ENCODE measurements at places on chromosomes 4 and X. TPM values are rescaled to one million over a fixed set of nuclear protein-coding genes. Genes with fewer than 3 reads are reported as not detected.

- no peak overlapping the region for H3K4me3 ChIP-seq
- no peak overlapping the region for H3K27ac ChIP-seq
- H3K36me3 ChIP-seq: no peaks in the 10 kb centered on the region
- H3K27me3 ChIP-seq: no peaks in the 10 kb centered on the region
- DNase-seq: no peak
Measured at GRCh38 chr4:95388911-95389310, 159.9 kb downstream of the UNC5C start.

DNA sequence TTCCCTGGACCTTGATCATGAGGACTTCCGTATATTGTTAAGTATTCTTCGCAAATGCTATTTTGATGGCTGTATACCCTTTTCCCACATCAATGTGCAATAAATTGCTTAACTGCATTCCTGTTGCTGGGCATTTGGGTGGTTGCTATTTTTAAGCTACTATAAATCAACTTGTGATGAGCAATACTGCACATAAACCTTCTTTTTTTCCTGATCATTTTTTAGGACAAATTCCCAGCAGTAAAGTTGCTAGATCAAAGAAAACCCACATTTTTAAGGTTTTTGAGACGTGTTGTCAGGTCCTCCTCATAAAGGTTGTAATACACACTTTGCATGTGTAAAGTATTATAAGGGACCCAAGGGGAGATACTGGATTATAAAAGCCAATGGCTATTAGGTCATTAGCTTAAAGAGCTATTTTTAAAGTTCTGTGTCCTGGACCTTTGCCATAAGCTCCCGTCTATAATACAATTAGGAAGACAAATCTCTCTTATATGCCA lies 35.6 kb downstream of the LIMCH1 start:
- no peaks in the 10 kb centered on the region for H3K36me3 ChIP-seq
- no peak for DNase-seq
- H3K4me1 ChIP-seq: no peaks in the 10 kb centered on the region
- no peak overlapping the region for H3K4me3 ChIP-seq
- H3K27ac ChIP-seq: no peak overlapping the region

DNA sequence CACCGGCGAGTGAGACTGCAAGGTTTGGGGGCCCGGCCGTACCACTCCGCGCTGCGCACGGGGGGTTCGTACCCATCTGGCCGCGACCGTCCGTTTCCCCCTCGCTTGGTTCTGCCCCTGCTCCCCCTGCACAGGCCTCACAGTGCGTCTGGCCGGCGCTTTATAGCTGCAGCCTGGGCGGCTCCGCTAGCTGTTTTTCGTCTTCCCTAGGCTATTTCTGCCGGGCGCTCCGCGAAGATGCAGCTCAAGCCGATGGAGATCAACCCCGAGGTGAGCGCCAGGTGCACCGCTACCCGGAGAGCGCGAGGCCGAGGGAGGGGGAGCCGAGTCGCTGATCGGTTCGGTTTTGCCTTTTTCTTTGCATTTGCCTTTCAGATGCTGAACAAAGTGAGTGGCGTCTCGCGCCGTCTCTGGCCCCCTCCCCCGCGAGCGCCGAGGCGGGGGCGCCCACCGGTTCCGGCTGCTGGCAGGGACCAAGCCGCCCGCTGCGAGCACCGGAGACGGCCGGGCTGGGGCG lies at the start of gene UCHL1:
UCHL1 (plus strand) TSS at position 189 of the 517 bp plus-strand sequence; CDS start at position 238, 49 bp downstream.
- H3K36me3 ChIP-seq: no peaks in the 10 kb centered on the region
- DNase-seq: peak; percentile 75
- H3K27me3 ChIP-seq: peaks cover 24% of the 10 kb centered on the region
- peaks cover 7% of the 10 kb centered on the region for H3K4me1 ChIP-seq
- H3K27ac ChIP-seq: no peak within 1 kb of the TSS

Gene DIPK2B
- total RNA-seq: not detected

DNA sequence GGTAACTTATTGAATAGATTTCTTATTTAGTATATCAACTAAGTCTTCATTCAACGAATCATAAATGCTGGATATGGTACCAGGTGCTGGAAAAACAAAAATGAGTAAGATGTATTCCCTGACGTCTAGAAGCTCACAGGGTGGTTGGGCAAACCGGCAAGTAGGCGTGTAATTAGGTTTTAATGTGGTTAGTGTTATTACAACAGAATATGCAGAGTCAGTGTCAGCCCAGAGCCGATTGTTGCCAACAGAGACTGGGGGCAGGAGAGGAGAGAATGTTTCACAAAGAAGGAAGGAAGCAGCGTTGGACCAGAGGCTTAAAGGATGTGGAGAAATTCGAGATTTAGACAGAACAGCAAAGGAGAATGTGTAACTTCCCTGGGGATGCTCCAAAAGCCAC lies 111.7 kb downstream of the TENM3 start:
- no peak overlapping the region for H3K27ac ChIP-seq
- no peak overlapping the region for H3K4me3 ChIP-seq

GRCh38 chr4:64477127-64477526 lies 67.9 kb upstream of the TECRL start:
- H3K4me3 ChIP-seq: no peak overlapping the region
- no peak overlapping the region for H3K27ac ChIP-seq
- no peaks in the 10 kb centered on the region for H3K36me3 ChIP-seq

DNA sequence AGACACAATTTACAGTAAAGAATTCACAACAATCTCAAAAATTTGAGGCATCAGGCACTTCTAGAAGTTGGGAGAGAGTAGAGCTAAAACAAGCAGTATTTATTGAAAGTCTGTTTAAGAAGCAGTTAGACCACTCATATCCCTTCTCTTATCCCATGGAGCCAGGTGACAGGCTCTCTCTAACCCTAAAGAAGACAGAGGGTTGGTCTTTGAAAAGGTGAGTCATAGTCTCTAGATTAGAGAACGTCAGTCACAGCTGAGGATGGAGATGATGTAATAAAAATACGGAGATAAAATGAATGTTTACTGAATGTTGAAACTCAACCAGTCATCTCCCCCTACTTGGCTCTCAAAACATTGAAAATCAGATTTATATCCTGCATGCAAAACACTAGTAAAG lies 223.8 kb downstream of the CHIC2 start:
- peaks cover 3% of the 10 kb centered on the region for H3K4me1 ChIP-seq
- H3K27ac ChIP-seq: no peak overlapping the region
- no peaks in the 10 kb centered on the region for H3K27me3 ChIP-seq
- DNase-seq: no peak
- no peaks in the 10 kb centered on the region for H3K36me3 ChIP-seq

DNA sequence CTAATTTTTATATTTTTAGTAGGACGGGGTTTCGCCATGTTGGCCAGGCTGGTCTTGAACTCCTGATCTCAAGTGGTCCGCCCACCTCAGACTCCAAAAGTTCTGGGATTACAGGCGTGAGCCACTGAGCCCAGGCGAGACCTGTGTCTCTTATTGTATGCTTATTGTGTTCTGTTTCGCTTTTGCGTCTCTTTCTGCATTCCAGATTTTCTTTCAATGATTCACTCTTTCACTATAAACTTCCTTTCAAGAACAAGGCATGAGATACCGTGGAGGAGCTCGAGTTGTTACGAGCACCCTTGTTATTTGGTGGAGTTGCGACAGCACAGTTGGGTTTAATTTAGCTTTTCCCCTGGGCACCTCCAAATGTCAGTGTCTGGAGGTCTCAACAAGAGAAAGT lies 366.7 kb upstream of the FAT1 start:
- no peaks in the 10 kb centered on the region for H3K36me3 ChIP-seq
- H3K4me1 ChIP-seq: no peaks in the 10 kb centered on the region
- H3K27me3 ChIP-seq: no peaks in the 10 kb centered on the region
- DNase-seq: no peak

Gene MAGEC1
- not detected for total RNA-seq

Gene SLC2A9
- 3.5 TPM for total RNA-seq

DNA sequence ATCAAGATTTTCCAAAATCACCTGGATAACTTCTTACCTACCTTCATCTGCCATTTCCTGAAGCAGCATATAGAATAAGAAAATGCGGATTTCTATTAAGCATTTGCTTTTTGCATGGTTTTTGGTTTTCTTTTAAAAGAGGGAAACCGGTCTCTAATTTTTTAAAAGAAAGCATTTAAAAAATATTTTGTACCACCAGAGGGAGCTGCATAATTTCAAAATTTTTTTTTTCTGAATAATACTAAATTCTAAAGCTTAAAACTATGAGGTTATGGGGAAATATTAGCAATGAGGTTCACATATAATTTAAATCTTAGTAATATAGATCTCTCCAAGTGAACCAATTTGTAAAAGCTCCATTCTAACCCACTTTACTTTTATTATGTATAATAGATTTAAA lies 137.7 kb upstream of the TENT5D start:
- DNase-seq: no peak
- H3K4me1 ChIP-seq: no peaks in the 10 kb centered on the region
- H3K27ac ChIP-seq: no peak overlapping the region
- H3K36me3 ChIP-seq: no peaks in the 10 kb centered on the region

Gene VEGFC
- total RNA-seq: 56.9 TPM

DNA sequence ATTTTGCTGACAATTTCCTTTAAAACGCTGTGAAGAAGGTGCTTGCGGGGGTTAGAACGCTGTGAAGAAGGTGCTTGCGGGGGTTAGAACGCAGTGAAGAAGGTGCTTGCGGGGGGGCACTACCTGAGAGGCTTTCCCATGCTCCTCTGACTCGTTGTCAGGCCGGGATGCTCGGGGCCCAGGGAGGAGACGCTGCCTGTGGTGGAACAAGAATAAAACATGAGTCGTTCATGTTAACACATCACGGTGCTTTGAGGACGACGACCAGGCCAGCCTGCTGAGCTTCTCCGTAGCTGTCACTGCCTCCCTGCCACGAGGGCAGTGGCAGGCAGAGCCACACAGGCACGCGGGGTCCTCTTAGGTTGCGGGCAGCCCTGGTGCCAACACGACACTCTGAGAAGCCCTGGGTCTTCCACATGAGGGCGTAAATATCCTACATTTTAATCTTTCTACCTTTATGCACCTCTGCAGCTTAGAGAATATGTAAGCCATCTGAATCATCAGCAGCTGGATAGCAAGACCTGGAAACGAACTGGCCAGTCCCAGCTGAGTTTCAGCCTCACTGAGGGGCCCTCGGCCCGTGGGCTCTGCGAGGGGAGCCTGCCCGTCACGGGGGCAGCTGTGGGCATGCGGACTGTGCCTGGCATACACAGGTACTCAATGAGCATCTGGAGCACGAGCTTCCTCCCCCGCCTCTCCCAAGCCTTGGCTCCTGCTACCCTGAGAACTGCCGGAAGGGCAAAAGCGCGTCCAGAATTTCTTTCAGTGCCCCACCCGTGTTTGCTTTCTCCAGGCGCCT lies 47.0 kb downstream of the FGFRL1 start:
- no peaks in the 10 kb centered on the region for H3K36me3 ChIP-seq
- no peak for DNase-seq
- H3K27ac ChIP-seq: no peak overlapping the region
- H3K4me3 ChIP-seq: no peak overlapping the region
- peaks cover 59% of the 10 kb centered on the region for H3K27me3 ChIP-seq

- H3K36me3 ChIP-seq: no peaks in the 10 kb centered on the region
- H3K27ac ChIP-seq: no peak overlapping the region
- H3K4me3 ChIP-seq: no peak overlapping the region
- no peak for DNase-seq
Measured at GRCh38 chrX:107691024-107691448, 62.7 kb downstream of the PRPS1 start.

DNA sequence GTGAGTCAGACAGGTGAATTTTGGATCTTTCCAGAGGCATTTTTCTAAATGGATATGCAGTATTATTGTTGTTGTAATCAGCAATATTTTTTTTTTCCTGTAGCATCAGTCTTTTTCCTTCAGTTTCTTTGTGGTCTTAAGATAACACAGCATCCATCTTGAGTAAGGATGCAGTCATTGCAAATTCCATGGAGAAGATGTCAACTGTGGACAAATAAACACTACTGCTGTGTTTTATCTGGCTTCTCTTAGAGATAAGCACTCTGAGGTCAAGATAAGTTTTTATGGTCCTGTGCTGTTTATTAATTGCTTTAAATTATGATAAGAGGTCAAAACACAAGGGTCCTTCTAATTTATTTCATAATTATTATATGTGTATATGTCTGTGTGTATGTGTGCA lies 1255.7 kb downstream of the ADGRL3 start:
- H3K36me3 ChIP-seq: no peaks in the 10 kb centered on the region
- DNase-seq: no peak
- H3K27me3 ChIP-seq: no peaks in the 10 kb centered on the region

DNA sequence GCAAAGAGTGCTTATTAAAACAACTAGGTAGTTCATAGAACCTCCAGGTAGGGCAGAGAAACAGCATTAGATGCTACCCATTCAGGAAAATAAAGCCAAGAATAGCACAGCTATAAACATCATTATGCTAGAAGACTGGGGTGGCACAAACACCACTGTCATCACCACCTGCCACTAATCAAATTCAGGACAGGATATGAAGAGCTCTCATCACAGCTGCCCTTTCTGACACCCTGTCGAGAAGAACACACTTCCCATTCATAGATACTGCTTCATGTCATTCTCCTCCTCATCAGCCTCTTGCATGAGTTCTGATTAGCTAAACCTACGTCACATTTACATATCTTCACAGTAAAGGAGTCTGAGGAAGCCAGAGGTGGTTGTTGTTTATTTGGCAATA lies 692.3 kb upstream of the HS3ST1 start:
- no peak overlapping the region for H3K27ac ChIP-seq
- H3K4me3 ChIP-seq: no peak overlapping the region
- no peak for DNase-seq
- H3K27me3 ChIP-seq: no peaks in the 10 kb centered on the region
- no peaks in the 10 kb centered on the region for H3K4me1 ChIP-seq

Gene SORCS2
- total RNA-seq: 11.5 TPM

Measured in osteoblast (primary cell).